ENCODE measurements at places on chromosomes 7 and 10. TPM values are rescaled to one million over a fixed set of nuclear protein-coding genes. Genes with fewer than 3 reads are reported as not detected.

NUTM2A gene
- total RNA-seq: 0.50 TPM

INSYN2A gene
- total RNA-seq: not detected

SPDYE16 gene
- 0.53 TPM for total RNA-seq

CYP2E1 gene
- total RNA-seq: 0.30 TPM

DYNC1I1 gene
- not detected for total RNA-seq

PMS2 gene
- total RNA-seq: 20.9 TPM

ABCA13 gene
- total RNA-seq: not detected

GLI3 gene
- not detected for total RNA-seq

A1CF gene
- total RNA-seq: not detected

CAMK2B gene
- not detected for total RNA-seq

C10orf53 gene
- total RNA-seq: not detected

ACHE gene
- total RNA-seq: not detected

AKR1D1 gene
- total RNA-seq: not detected

PIK3CG gene
- total RNA-seq: 49.6 TPM

WEE2 gene
- total RNA-seq: not detected

TMEM196 gene
- total RNA-seq: not detected

MSS51 gene
- 2.9 TPM for total RNA-seq

ATG9B gene
- 15.7 TPM for total RNA-seq

FAM200A gene
- total RNA-seq: 5.2 TPM

STEAP2 gene
- total RNA-seq: not detected

TAS2R40 gene
- total RNA-seq: not detected

CYP3A4 gene
- total RNA-seq: not detected

CCDC3 gene
- 0.07 TPM for total RNA-seq

IL2RA gene
- total RNA-seq: 203 TPM

DEPP1 gene
- 0.35 TPM for total RNA-seq

EMX2 gene
- not detected for total RNA-seq

ASB10 gene
- total RNA-seq: not detected

VAX1 gene
- not detected for total RNA-seq

VPS26A gene
- 40.6 TPM for total RNA-seq

FAM241B gene
- total RNA-seq: 5.2 TPM

ICA1 gene
- total RNA-seq: 0.93 TPM

COBL gene
- total RNA-seq: not detected

PRPS1L1 gene
- not detected for total RNA-seq

HGF gene
- total RNA-seq: not detected

TACC2 gene
- total RNA-seq: not detected

ARID5B gene
- 74.0 TPM for total RNA-seq

ATOH7 gene
- total RNA-seq: not detected

SEMA3A gene
- 1.8 TPM for total RNA-seq

AKR1C8 gene
- 0.53 TPM for total RNA-seq

PPP1R17 gene
- not detected for total RNA-seq

ARHGEF5 gene
- total RNA-seq: 10.5 TPM

PAPOLB gene
- not detected for total RNA-seq

PKD2L1 gene
- 0.23 TPM for total RNA-seq

HOXA1 gene
- total RNA-seq: 0.40 TPM

ZNF488 gene
- total RNA-seq: 0.08 TPM

ASZ1 gene
- not detected for total RNA-seq

NPTX2 gene
- not detected for total RNA-seq

LRIT1 gene
- total RNA-seq: not detected

ZP3 gene
- 8.0 TPM for total RNA-seq

RPEL1 gene
- not detected for total RNA-seq

WASL gene
- 8.0 TPM for total RNA-seq

IFIT5 gene
- 16.2 TPM for total RNA-seq

ITIH5 gene
- total RNA-seq: not detected

TAF3 gene
- 13.4 TPM for total RNA-seq

SPAM1 gene
- total RNA-seq: not detected

SAP25 gene
- 41.5 TPM for total RNA-seq

TMEM213 gene
- 0.26 TPM for total RNA-seq

EEF1AKMT2 gene
- 24.2 TPM for total RNA-seq

RBM48 gene
- 16.8 TPM for total RNA-seq
